SK-N-MC (cell line): ENCODE measurements at places on chromosomes 7 and 10.

DNA sequence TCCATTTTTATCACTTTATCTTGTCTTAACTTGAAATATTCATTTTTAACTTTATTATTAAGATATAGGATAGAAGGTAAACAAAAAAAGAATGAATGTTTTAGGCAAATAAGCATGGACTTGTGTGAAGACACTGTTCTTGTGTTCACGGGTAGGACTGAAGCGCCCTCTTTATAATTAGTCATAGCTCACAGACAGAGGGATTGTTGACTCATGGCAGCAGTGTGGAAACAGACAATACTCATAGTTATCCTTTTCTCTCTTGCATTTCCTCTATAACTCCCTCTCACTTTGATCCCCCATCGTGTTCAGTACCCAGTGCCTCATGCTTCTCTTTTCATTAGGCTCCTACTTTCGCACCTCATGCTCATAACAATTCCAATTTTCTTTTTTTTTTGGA lies 731.8 kb downstream of the PHTF2 start:
- no peak for DNase-seq

DNA sequence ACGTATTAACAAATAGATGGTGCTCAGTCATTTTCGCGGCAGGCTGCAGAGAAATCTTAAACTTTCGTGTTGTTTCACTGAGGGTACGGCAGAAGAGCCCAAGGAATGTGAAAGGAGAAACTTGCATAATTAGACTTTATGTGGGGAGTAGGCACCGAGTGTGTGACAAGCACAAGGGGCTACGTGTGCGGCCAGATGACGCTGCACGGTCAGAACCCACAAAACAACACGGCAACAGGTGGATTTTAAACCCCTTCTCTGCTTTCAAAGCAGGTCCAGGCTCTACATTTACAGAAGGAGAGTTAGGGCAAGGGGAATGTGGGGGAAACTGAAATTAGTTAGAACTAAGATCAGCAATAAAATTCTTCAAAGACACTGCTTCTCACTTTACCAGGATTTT lies 392 bp upstream of the UCN3 start:
- no peak for DNase-seq

GRCh38 chr7:135994466-135995205 lies 17.5 kb upstream of the MTPN start:
- no peak for DNase-seq

- no peak for DNase-seq
Observed at GRCh38 chr10:106957823-106958588, 206.5 kb downstream of the SORCS1 start.

DNA sequence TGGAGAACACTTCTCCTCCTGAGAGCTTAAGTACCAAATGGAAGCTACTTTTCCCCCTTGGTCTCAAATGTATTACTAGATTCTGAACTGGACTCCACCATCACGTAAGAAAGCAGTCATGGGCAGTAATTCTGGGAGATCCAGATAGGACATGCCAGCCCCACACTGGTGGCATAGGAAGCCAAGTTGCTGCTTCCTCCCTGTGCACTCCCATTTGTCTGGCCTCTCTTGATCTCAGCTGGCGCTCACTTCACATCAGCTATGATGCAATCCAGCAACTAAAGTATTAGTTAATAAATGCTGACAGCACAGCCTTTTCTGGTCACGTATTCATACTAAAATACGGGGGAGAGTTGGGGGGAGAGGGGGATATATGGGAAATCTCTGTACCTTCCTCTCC lies 3.4 kb upstream of the IL6 start:
- DNase-seq, result no peak

DNA sequence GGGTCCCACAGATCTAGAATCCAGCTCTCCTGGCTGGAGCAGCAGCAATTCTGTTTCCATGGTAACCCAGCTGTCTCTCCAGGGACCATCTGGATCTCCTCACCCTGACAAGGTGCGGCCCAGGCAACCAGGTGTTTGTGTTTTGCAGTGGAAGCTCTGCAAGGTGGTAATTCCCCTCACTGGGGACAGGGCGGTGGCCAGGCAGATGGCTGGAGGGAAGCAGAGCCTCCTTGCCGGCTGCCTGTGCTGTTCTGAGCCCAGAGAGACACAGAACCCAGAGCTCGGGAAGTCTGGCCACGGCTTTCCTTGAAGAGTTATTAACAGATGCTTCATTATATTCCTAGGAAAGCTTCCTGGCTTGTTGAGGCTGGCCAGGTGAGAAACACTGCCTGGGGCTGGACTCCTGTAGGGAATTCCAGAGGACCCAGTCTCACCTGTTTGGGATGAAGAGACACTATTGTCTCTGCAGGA lies 118.2 kb upstream of the PPIF start:
- no peak for DNase-seq

GRCh38 chr7:55073051-55073511 lies 54.3 kb downstream of the EGFR start:
- no peak for DNase-seq

DNA sequence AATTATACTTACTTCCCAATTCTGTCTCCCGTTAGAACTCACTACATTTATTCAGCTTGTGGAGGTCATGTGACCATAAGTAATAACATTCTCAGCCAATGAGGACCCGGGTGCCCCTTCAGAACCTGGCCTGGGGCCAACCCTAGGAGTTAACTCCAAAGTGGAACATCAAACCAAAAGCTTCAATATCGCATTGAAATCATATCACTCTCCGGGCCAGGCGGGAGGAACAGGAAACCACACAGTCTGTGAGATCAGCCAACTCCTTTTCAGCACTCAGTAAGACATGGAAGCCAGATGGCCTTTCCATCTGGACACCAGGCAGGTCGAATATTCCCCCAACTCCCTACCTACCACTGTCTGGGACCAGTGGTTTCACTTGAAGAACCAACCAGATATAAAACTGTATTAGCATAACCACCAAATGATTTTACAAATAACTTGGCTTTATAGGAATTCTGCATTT lies 5.5 kb downstream of the CREB3L2 start:
- no peak for DNase-seq

- no peak for DNase-seq
Observed at GRCh38 chr7:4267341-4268039, 414.6 kb upstream of the FOXK1 start.

- no peak for DNase-seq
Observed at GRCh38 chr7:128082431-128082830, 51.2 kb upstream of the LRRC4 start.

- DNase-seq, result no peak
Observed at GRCh38 chr10:103193820-103194529, 903 bp upstream of the NT5C2 start.

GRCh38 chr10:75040576-75040975 lies 70.9 kb upstream of the SAMD8 start:
- DNase-seq, result no peak

GRCh38 chr7:140281960-140282359 lies 105.2 kb upstream of the KDM7A start:
- no peak for DNase-seq
